Liver (tissue), 10 donors: ENCODE measurements at places on chromosomes 16 and 17.

- DNase-seq = no peak
These were observed 3.1 kb upstream of the AP2B1 start for GRCh38 chr17:35584061-35584460.

DNA sequence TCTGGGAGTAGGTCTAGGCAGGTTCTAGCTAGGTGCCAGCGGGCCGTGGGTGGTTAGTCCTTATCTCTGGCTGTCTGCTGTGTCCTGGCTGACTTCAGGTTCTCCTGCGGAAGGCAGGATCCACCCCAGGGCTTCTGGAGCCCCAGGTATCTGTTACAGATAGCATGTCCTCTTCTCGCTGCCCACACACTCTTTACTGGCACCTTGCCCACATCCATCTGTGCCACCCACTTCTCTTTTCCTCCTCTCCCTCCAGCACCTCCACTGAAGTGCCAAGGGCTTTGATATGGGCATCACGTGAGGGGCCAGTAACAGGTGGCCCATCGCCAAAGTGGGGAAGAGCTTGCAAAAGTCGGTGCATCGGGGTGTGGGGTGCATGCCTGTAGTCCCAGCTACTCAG lies 4.6 kb upstream of the MPP2 start:
- DNase-seq = no peak

DNA sequence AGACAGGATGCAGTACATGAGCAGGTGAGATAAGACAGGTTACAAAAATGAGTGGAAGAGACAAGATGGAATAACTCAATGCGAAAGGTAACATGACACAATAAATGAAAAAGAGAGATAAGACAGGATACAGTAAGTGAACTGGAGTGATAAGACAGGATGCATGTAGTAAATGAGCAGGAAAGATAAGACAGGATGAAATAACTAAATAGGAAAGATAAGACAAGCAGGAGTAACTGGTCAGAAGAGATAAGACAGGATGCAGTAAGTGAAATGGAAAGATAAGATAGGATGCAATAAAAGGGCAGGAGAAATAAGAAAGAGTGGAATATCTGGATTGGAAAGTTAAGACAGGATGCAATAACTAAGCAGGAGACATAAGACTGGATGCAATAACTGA lies 8.3 kb upstream of the MYH4 start:
- no peak for DNase-seq

DNA sequence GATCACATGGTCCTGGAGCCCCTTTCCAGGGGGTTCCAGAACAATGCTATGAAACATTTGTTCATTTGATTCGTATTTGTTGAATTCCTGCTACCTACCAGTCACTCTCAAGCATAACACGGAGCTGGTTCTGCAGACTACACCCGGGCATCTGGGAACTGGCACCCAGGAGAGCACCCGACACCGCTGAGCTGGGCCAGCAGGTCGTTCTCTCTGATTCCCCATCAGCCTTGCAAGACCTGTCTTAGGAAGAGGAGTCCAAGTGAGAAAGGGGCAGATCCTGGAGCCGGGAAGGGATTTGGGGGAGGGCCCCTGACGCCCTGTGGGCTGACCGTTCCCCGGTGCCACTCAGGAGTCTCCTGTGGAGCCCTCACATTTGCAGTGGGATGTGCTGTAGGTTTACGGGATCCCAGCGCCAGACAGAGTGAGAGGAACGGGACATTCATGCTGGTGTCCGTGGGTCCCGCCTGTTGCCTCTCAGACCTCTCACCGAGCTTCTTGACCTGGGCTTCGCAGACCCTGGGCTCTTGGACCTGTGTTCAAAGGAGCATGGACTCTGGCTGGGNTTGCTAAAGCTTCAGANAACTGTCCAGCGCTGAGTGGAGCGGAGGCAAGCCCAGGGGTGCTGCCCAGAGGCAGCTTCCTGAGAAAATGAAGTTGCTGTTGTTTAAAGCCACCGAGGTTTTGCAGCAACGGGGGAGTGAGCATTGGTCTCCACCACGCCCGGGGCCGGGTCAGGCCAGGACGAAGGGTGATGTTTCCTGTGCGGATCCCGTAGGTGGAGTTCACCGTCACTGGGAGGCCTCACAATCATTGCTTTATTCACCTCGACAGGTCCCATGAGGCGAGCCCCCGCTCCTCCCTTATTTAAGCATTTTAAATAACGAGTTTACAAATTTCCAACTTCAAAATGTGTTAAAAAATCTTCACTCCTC lies 49.2 kb downstream of the METRNL start:
- no peak for DNase-seq

GRCh38 chr16:2500918-2501750 lies 12.6 kb upstream of the ATP6V0C start:
- peak; percentile 92 for DNase-seq

DNA sequence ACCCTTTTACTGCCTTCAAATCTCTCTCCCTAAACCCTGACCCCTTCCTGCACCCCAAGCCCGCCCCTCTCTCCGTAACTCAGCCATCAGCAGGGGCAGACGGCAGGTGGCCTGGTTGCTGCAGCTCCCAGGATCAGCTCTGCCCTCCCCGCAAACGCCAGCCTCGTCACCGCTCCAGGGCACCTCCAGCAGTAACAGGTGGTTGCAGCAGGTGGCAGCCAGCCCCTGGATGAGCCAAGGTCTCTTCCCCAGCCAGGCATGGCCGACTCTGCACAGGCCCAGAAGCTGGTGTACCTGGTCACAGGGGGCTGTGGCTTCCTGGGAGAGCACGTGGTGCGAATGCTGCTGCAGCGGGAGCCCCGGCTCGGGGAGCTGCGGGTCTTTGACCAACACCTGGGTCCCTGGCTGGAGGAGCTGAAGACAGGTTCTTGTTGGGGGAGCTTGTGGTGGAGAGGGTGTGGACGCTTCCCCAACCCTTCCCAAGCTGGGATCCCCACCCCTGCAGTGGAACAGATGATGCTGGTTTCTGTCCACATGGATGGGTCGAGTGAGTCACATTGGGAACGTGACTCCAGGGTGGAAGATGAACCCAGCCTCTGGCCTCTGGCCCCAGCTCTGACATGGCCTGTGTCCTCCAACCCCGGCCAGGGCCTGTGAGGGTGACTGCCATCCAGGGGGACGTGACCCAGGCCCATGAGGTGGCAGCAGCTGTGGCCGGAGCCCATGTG lies 558 bp downstream of the HSD3B7 start:
- DNase-seq = peak; percentile 48

GRCh38 chr17:3557768-3558583 lies at the start of gene TRPV3:
Gene TRPV3, minus strand, starts transcription at chr17:3557812. Its CDS starts 2,962 bp downstream, at chr17:3554850.
- DNase-seq = no peak

DNA sequence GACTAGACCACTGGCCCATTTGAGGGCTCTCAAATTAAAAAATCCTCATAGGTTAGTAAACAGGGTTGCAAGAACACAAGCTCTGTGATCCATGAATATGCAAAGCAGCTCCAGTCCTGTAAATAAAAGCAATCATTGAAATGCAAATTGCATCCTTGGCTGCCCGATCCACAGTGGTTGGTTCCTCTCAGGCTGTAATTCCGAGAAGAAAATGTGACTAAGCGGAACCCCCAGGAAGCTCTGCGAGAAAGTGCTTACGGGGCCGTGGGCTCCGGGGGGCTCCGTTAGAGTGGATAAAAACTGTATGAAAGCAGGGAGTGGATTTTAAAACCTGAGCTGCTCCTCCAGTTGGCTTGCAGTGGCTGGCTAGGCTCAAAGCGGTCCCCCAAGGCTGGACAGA lies 2.5 kb downstream of the GPRC5B start:
- DNase-seq = no peak
